ENCODE measurements at places on chromosomes 1 and 21. TPM values are rescaled to one million over a fixed set of nuclear protein-coding genes. Genes with fewer than 3 reads are reported as not detected.

A3GALT2 gene
- total RNA-seq: not detected

PLEKHG5 gene
- 0.37 TPM for total RNA-seq

LENEP gene
- not detected for total RNA-seq

ELAPOR1 gene
- under 0.01 TPM for total RNA-seq

IL19 gene
- not detected for total RNA-seq

RPTN gene
- total RNA-seq: not detected

CR1L gene
- total RNA-seq: not detected

ATP6V1G3 gene
- not detected for total RNA-seq

TRIM46 gene
- total RNA-seq: 3.3 TPM

AGRN gene
- 9.9 TPM for total RNA-seq

ELF3 gene
- not detected for total RNA-seq

Measured in subcutaneous preadipocyte (primary cell).